ENCODE measurements at places on chromosomes 5 and 9.

DNA sequence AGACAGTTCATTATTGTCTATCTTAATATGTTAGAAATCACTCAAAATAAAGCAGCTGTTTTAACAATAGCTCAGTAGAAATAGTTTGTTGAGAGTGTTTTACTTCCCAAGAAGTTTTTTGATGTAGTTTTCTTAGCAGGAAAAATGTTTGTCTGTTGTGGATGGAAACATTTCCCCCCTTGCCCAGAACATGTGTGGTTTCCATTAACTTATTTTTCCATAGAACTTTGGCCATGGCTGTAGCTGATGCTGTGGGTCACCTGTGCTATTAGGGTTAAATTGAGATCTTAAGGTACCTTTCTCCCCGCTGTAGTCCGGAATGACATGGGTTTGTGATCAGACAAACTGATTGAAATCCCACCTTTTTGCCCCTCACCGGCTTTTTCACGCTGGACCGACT is 294.9 kb downstream of the FANCC start:
- no peak for DNase-seq

- no peak for DNase-seq
Measured at GRCh38 chr9:114895521-114895991, 34.8 kb downstream of the TNFSF8 start.

GRCh38 chr5:95414451-95414850 is 23.3 kb downstream of the FAM81B start:
- DNase-seq = no peak

- no peak for DNase-seq
Measured at GRCh38 chr5:135843571-135844337, 9.3 kb downstream of the SLC25A48 start.

- DNase-seq = no peak
Measured at GRCh38 chr5:57911438-57911837, 428.8 kb upstream of the ACTBL2 start.

GRCh38 chr9:101445353-101446029 is 9.9 kb upstream of the ALDOB start:
- DNase-seq = no peak

- DNase-seq = no peak
Measured at GRCh38 chr9:17613758-17614157, 34.9 kb downstream of the SH3GL2 start.

DNA sequence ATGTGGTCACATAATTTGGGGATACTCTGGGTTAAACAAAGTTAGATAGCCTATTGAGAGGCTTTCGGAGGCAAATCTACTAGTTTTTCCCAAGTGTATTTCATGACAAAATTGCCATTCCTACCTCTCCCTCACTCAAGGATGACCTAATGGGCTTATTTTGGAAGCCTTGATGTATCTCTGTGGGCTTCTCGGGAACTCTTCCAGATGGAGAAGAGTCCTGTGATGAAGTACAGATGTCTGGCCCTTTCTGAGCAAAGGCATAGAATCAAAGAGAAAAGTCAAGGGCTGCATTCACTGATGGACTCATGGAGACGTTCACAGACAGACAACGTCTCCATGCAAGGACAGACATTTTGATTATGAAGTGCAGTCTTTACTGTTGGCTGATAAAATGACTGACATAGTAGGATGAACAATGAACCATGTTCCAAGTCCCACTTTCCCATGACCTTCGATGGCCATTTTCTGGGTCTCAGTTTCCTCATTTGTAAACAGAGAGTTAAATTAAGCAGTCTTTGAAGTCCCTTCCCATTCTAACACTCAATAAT is 347.2 kb upstream of the CD180 start:
- DNase-seq = no peak

GRCh38 chr5:165538065-165538464 is 2032.6 kb downstream of the MAT2B start:
- no peak for DNase-seq

DNA sequence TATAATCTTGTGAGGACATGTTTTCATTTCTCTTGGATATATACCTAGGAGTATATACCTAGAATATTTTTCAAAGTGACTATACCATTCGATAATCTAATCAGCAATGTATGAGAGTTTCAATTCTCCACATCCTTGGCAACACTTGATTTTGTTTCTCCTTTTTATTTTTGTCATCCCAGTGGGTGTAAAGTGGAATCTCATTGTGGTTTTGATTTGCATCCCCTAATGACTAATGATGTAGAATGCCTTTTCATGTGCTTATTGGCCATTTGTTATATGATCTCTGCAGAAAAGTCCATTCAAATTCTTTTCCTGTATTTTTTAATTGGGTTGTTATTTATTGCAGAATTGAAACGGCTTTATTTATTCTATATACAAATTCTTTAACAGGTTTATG is 15.2 kb downstream of the ZCCHC9 start:
- no peak for DNase-seq

DNA sequence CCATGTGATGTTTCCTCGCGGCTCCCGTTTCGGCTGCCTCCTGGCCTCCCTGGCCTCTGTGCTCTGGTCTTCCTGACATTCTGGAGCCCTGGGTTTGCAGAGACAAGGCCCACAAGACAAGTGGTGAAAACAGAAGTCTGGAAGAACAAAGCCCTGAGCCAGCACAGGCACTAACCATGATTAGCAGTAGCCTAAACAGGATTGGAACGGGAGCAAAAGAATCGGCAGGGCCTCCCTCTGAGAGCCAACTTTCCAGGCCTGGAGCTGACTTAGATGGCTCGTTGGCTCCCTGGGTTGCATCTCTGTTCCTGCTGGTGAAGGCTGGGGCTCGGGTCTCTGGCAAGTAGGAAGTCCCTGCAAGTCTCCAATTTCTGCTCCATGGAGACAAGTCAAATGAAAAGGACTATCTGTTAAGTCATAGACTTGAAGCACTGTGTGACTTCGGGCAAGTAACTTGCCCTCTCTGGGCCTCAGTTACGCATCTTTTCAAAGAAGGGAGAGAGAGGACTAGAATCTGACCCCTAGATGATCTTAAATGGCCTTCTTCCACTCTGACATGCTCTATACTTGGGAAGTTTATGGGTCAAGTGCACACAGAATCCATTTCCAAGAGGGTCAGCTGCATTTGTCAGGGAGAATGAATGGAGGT is 3.3 kb downstream of the COL27A1 start:
- DNase-seq = no peak

DNA sequence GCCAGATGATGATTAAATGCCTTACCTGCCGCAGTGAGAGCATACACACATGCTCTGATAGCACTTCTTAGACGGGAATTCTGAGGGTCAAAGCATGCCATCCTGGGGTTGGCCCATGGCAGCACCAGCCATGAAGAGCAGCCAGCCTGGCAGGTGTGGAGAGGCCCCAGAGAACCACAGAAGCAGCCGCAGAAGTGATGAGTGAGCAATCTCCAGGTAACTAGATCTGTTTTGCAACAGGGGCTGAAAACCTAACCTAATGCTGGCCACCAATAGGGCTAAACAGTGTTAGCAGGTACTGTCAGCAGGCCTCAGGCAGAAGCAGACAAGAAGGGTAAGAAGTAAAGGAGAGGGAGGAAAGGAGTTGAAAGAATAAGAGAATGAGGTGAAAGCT is 33.5 kb upstream of the HOMER1 start:
- DNase-seq = no peak

DNA sequence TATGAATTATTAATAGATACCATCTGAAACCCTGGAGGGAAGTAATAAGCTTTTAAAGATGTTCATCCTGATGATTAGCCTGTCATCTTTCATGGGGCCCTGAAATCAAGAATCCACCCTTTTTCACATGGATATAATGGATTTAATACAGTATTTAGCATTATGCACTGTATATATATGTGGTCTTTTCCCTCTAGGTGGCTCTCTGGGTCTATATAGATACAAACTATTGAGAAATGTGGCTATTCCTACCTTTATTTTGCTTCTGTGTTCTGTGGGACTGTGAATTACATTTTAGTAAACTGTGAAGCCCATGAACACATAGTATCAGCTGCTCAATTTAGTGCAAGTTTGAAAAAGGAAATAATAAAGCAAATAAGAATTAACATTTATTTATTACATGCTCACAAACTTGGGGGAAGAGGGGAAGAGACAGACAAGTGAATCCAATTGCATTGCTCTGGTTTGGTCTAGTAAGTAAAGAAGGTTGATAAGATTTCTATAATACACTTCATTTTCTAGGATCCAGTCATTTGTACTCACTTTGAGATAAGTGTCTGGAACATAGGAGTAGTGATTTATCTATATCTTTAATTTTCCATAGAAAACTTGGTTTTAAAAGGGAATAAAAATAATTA is 112.2 kb downstream of the SCAMP1 start:
- no peak for DNase-seq

GRCh38 chr5:63570752-63571151 is 391.5 kb downstream of the HTR1A start:
- no peak for DNase-seq

DNA sequence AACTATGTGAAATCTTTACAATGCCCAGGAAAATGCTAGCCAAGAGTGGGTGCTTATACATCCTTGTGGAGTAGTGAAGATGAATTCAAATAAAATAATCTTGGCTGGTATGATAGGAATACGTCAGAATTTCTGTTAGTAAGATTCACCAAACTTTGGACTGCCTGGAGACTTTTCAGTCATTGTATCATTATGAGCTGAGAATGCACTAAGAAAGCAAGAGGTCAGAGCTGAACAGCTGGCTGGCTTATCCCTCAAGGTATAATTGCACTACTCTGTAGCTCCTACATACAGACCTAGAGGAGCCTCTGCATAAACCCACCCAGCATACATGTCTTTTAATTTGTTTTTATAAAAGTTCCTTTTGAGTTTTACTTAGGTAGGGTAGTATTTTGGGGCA is 568.5 kb upstream of the RIOK2 start:
- no peak for DNase-seq

DNA sequence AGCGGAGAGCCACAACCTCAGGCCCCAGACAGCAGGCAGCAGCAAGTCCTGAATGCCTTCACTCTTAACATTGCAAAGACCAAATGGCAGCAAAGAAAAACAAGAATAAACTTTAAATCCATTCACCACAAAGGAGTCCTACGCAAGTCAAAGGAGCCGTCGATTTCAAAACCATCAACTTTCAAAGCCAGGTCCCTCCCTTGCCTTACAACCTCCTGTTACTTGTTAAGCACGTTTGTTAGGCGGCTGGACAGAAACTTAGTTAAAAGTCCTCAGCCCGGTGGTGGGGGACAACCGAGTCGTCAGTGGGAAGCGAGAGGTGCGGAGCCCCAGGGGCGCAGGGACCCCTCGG is 938 bp downstream of the LPAR1 start:
- no peak for DNase-seq

- no peak for DNase-seq
Measured at GRCh38 chr9:136512651-136513071, 29.8 kb upstream of the SEC16A start.

GRCh38 chr5:3778000-3778550 is 182.4 kb downstream of the IRX1 start:
- DNase-seq = no peak

DNA sequence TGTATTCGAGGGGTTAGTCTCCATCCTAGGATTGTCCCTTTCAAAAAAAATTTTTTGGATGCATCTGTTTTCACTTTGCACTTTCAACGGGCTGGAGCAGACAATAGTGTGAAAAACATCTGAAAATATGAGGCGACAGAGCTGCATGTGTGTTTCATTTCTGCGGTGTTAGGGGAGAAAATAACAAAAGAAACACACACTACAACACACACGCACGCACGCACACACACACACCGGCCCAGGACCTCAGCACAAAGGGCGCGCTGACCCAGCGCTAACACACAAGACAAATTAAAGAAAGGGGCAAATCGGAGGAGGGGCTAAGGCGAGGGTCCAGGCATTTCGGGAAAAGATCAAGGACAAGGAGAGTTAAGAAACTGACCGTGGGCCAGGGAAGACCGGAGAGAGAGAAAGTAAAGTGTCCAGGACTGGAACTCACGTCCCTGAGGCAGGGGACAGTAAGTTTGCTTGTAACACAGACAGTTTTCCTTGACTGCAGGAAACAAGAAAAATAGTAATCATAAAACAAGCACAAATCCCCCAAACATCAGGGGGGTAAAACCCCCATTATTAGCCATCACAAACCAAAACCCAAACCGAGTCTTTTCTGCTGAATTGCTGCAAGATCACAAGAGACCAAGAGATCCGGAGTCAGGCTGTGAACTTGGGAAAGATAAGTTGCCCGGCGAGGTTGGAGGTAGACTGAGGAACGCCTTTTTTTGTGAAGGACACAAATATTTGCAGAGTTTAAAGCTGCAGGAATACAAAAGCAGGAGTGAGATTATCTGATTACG is 302.1 kb downstream of the PARP8 start:
- no peak for DNase-seq

DNA sequence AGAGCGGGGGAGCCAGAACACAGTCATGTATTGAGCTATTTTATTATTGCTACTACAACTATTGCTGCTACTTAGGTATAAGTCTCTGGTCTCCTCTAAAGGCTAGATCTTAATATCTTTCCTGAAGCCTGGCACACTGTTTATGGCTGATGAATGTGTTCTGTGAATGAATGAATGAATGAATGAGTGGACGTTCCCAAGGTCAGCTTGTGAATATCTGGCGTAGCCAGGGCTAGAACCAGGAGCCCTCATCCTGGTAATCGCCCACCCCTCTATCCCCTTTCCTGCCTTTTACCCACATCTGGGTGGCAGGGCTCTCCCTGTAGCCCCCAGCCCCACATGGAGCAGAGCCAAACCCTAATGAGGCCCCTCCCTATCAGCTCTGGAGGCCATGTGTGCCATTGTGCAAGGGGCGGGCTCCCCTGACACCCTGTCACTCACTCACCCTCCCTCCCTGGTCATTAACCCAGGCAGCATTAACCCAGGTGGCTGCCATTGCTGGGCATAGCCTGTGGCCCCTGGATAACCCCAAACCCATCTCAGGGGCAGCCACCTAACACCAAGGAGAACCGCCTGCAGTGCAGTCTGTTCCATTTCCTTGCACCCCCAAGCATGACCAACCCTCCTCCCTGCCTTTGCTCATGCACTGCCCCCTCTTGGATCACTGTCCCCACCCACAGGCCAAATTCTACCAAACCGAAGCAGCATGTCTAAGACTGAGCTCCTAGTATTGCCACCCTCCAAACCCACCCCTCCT is 2.0 kb upstream of the AKNA start:
- DNase-seq = no peak

- DNase-seq = no peak
Measured at GRCh38 chr9:129630967-129631673, 5.2 kb downstream of the NTMT1 start.

GRCh38 chr5:1760656-1761452 is 38.8 kb downstream of the MRPL36 start:
- no peak for DNase-seq

GRCh38 chr9:96398582-96399324 is 15.2 kb upstream of the SLC35D2 start:
- DNase-seq = peak; percentile 65

DNA sequence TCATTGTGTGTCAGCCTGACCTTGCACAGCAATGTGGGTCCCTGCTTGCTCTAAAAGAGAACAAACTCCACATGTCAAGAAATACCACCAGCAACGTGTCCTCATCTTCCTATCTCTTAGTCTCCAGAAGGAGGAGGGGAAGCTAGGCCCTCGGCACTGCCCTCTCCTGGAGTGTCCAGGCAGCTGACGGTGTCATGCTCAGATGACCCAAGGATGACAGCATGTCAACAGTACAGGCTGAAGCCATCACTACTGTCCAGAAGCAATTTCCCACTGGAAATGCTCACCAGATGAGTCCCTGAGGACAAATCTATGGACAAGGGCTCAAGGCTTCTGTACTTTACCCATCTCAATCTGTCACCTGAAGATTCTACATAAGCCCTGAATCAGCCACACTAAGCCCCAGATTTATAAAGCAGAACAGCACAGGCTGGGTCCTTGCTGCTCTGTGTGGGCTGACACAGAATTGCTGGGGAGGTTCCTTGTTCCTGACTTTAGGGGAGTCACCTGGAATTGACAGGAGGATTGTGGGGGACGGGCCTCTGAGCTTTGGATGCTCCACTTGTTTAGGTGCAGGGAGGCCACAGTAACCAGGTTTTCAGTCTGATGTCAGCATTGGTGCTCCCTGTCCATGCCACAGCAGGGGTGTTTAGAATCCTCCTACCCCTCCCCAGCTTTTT is 210.2 kb downstream of the DAB2IP start:
- DNase-seq = no peak
